Suppressor macrophage treated with lipopolysaccharide for 1 hour (primary cell): ENCODE measurements at places on chromosomes 7 and 10.

GRCh38 chr7:108007261-108007660 lies 4.3 kb upstream of the LAMB1 start:
- DNase-seq = no peak

DNA sequence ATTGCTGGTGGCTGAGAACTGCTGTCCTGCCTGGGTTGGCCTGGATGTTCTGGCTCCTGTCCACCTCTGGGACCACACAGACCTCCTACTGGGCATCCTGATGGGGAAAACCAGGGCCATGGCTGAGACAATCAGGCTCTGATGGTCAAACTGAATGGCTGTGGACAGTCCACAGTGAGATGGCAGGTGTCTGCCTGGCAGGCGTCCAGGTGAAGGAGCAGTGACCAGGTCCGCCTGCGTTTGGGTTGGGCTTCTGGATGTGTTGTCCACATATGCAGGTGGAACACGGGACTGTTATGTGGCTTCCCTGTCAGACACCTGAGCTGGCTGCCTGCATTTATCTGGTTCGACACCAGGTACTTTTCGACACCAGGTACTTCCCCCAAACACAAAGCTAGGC lies 241.7 kb downstream of the BUB3 start:
- DNase-seq = no peak

DNA sequence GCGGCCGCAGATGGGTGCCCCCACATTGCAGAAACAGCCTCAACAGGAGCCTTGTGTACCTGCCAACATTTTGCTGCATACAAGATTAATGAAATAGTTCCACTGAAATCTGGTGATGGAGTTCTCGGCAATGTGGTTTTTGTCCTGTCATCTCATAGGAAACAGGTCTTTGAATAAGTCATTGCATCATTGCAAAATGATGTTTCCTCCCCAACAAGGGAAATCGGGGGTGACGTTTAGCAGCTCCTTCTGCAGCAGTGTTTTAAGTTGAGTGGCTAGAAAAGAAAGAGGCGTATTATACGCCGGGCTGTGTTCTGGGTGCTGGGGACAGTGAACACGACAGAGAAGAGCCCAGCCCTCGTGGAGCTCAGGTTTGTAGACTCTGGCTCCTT lies 177.0 kb downstream of the PRKAG2 start:
- peak; percentile 73 for DNase-seq

- DNase-seq = no peak
Observed at GRCh38 chr7:55438085-55438756, 73.1 kb downstream of the LANCL2 start.

DNA sequence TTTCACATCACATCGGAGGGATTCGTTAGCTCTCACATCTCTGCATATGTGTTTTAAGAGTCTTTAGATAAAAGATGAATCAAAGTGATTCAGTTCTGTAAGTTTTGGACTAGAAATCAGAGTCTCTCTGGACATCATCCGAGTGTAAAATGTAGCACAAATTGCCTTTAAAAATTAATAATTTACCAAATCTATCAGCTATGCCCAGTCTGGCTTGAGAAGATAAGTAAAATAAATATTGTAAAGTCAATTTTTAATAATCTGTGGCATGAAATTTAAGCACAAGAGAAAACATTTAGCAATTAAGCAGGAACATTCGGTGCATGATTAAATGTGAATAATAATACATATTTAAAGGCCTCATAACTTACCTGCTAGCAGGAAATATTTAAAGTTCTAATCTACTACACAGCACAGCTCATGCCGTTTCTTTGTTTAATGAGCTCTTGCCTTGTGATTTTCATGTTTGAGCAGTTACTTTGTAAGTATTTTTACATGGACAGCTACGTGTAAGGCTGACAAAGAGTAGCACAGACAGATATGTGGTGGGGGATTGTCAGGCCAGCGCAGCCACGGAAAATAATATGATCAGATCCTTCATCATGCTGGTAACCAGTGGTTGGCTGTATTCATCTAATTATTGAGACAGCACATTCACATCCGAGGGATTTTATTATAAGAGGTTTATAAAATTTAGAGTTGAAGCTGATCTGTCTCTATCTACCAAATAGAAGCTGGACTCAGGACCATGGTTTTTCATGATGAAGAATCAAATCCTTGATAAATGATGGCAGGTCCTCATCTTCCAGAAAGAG lies 317.3 kb downstream of the ADARB2 start:
- DNase-seq = no peak

GRCh38 chr7:25541094-25541821 lies 313.0 kb upstream of the NPVF start:
- DNase-seq = no peak

DNA sequence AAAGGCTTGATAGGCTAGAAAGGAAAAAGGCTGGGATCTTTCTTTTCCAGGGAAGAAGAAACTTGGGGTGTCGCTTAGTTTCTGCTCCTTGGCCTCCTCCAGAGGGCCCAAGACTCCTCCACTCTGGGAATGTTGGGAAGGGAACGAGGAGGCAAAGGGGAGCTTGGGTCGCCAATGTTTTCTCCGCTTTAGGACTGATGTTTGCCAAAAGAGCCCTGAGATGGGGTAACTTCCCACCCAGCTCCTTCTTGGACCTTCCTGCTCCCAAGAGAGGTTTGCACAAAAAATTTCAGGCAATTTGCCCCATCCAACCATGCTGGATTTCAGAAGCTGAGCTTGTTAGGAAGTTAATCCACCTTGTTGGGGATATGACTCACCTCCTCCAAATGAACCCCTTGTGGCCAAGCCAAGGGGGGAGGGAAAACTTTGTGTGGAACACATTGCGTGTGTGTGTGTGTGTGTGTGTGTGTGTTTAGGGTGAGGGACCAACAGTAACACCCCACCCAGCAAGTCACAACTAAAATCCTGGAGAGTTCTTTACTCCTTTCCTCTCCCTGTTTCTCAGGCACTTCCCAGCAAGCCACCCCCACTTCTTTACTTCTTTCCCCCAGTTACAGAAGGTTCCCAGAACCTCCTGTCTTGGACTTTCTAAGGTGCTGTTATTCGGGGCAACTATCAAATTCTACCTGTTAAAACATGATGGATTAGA lies 8.7 kb upstream of the HOXA2 start:
- no peak for DNase-seq

GRCh38 chr7:37056234-37056912 lies 332.1 kb upstream of the AOAH start:
- no peak for DNase-seq

DNA sequence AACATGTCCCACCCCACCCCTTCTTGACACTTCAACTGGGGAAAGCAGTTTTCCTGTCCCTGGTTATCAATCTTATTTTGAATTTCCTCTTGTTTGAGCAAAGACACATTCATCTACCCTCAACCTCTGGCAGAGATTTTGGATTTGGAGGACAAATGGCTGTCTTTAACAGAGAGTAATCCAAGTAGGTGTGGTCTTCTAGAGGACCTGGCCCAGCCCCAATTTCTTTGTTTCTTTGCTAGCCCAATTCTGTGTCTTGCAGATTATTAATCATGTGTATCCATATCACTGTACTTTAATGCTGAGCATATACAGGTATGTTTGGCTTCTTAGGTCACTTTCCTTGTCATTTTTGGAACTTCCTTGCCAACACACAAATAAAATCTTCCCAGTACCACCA lies 58.8 kb upstream of the ADCY1 start:
- DNase-seq = no peak

DNA sequence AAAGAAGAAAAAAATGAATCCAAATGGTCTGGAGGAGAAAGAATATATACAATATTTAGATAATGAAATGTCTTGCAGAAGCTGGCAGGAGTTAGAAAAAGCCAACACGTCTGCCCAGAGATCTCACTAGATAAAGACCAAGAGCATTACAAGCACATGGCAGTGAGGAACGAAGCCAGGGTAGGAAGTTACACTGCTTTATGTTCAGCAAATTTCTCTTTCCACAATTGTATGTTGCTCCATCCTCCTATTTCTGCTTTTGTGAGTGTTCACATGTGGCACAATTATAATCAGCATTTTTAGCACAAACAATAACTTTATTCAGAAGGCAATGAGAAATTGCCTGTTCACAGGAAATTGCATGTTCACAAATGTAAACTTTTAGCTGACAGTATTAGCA lies 53.7 kb downstream of the LRRC17 start:
- DNase-seq = no peak

DNA sequence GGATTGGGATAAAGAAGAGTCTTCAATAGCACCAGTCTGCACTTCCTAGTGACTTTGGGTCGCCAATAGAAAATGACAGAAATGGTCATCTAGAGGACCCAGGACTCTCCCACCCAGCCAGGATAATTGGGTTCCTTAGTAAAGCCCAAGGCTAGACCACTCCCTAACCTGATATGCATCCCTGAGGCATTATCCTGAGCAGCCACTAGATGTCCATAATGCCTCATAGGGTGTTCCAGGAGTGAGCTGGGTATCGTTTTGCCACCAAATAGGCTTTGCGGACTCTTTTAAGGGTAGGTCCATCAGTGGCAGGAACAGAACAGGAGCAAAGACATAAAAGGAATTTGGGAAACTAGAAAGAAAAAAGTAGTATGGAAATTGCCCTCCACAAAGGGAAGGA lies 4.5 kb upstream of the LRRC4 start:
- no peak for DNase-seq

- DNase-seq = no peak
Observed at GRCh38 chr10:114654822-114655575, 3.1 kb downstream of the ABLIM1 start.

GRCh38 chr10:98511876-98512275 lies 65.1 kb upstream of the HPS1 start:
- no peak for DNase-seq

DNA sequence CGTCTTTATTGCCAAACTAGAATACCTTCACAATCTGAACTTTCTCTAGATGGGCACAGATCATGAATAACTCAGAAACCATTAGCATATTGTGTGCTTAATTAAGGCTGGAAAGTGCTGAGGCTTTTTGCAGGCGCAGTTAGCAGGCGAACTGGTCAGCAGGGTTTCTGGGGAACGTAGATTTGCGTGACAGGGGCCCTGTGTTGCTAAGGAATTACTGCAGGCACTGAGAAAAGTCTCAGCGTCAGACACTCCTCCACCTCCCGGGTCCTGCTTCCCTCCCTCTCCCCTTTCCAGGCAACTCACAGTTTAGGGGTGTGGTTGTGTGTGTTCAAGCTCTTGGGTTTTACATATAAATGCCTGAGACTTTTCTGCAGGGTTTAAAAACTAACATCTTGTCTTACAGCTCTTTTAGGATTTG lies 2.2 kb downstream of the MAP3K8 start:
- peak; percentile 58 for DNase-seq

DNA sequence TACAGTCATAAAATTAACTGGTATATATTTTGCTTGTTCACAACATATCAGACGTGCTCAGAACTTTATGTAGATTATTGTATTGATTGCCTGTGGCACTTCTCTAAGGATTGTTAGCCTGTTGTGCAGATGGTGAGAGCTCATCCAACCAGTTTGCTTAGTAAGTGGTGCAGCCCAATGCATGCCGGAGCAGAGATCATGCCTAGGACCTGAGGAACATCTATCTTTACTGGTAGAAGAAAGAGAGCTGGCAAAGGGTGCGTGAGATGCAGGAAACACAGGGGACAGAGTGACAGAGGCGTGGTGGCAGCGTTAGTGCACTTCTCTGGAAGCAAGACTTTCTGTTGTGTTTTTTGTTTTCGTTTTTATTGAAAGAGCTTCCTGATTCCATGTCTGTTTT lies 35.9 kb downstream of the CCM2 start:
- no peak for DNase-seq

GRCh38 chr10:47195274-47195885 lies 104.6 kb upstream of the GDF10 start:
- DNase-seq = no peak

DNA sequence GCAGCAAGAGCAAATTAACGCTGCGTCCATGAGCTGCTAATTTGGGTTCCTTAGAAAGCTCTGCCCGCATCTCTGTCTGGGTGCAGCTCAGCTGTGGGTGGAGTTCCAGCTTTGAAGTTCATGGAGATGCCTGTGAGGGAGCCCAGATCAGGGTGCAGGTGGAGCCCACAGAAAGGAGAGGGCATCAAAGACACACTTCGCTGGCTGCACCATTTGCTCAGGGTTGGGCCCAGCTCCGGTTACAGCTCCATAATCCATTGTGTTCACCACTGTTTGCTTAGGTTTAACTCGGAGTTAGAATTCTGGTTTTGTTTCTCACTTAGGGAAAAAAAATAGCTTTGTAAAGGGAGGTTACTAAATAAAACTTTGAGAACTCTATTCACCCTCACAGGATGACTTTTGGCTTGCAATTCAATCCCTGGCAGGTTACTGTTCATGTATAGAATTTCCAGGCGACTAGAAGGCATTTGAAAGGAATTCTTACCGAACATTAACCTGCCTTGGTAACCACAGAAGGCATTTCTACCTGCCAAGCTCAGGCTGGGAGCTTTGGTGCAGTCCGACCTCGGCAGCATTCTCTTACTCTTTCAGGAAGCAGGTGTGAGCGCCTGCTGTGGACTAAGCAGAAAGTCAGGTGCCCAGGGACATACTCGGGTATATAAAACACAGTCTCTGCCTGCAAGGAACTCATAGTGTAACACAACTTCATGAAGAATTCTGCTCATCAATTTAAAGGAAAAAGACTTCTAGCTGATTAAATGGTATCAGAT lies 179.5 kb upstream of the RNF32 start:
- DNase-seq = no peak

DNA sequence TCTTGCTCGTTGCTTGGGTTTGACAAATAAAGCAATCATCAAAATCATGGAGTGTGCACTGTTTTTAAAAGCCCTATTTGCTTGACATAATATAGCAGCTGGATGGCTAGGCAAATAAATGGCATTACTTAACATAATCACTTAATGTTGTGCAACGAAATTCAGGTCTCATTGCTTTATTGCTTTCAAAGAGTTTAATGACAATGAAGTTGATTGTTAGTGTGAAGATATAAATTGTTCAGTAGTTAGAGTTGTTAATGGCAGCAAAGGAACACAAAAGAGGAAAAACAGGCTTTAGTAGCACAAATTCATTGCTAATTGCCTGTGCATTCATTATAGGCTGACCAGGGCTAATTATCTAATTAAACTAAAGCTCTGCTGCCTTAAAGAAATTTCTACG lies 7.6 kb upstream of the ADO start:
- no peak for DNase-seq

DNA sequence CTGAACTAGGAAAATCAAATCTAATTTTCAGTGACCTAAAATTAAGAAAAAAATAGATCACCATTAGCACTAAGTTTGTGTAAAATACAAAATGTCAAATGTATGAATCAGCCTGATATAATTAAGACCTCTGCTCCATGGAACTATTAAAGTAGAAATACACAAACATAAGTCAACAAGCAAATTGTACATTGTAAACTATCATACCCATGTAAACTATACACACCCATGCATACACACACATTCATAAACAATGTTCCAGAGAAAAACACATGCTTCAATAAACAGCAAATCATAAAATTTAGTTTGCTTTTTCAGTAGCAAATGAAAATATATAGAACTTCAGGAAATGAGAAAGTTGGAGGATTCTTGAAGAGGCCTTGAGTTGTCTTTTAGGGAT lies 199.7 kb upstream of the VSTM2A start:
- no peak for DNase-seq

DNA sequence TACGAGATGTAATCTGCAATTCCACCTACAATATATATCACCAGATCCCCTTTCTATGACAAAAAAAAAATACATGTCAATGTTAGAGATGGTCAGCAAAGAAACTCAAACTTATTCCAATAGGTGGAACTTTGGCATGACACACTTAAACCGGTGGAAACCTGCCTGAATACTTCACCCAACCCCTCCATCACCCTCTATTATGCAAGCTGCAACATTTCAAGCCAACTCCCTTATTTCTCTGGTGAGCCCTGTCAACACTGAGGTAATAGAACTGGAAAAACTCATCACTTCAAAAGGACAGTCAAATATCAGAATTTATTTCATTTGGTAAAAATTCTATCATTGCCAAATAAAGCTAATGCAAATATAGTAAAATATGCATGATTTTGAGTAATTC lies 3.6 kb downstream of the ZNF438 start:
- DNase-seq = no peak
